CD4-positive, alpha-beta T cell treated with Interleukin-15 for 1 hour (primary cell): ENCODE measurements at places on chromosomes 12 and 14.

DNA sequence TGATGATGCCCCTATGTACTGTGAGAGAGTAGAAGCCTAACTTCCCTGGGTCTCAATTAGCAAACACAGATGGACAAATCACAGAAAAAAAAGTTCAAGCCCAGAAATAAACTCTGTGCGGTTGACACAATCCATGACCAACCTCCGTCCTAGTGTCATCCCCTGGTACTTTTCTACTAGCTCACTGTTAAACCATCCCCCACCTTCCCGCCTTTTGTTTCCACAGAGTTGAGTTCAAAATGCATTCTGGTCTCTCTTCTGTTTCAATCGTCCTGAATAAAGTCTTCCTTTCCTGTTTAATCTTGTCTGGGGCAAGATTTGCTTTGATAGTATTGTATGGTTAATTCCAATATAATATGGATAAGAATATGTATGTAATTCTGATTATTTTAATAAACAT, 199.9 kb downstream of the SLC6A15 start:
- no peak for DNase-seq

DNA sequence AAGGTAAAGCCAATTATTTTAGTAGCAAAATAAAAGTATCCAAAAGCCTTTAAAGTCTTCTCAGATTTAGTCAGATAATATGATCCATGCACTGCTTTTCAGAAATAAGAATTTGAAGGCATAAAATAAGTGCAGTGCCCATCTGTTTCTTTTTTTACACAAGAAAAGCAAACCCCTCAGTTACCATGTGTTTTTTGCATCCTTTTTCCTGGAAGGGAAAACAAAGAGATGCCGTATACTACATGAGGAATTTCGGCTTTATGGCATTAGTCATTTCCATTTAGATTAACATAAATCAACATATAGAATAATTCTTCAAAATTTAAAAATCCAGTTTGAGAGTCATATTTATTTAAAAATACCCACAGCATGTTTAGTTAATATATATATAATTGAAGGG, 70.0 kb upstream of the GNPNAT1 start:
- DNase-seq, result no peak

DNA sequence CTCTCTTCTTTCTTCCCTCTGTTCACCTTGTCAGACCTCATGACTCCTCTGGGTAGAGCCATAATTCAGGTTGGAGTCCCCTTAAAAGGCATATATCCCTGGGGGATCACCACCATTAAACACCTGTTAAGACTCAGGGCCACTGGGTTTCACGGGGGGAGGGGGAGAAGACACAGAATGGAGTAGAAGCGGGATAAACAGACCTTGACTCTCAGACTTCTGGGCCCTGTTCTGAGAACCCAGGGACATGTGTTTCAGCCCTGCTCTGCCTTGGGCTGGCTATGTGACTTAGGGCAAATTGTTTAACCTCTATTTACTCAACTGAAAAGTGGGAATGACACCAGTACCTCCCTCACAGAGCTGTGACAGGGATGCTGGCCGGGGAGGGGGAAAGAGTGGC, 4.6 kb downstream of the CDH24 start:
- DNase-seq, result no peak

- no peak for DNase-seq
Observed at GRCh38 chr14:84085493-84085892, 1444.5 kb upstream of the FLRT2 start.

DNA sequence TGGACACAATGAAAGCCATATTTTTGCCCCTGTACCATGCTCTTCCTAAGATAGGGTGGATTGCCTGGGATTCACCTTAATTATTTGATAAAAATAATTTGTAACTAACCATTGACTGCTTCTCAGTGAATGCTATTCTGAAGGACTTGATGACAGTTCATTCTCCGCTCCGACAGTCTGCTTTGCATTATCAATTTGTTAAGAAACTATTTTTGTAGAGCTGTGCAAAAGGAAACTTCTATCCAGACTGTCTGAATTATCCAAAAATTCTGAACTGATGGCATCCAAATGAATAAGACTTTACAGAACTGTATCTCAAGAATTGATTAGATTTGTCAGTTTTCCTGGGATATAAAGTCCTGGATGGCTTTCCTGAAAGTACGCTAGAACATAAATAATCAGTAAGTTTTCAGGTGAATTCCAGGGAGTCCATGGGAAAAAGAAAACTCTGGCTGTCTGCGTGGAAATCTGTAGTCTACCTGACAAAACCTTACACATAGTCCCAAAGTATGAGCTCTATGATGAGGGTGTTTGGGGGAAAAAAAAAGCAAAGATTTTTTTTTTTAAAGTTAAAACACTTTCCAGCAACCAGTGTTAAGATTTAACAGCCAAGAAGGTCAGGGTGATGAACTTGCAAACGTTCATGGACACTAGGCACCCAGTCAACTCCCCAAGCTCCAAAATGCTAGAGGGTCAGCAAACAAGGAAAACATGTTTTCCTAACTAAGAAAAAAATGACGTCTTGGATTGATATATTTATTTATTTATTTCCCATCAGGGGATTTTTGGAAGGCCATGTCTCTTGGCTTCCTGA, 291.1 kb upstream of the TBX3 start:
- no peak for DNase-seq

- no peak for DNase-seq
Observed at GRCh38 chr14:73369428-73369827, 88.9 kb downstream of the NUMB start.

DNA sequence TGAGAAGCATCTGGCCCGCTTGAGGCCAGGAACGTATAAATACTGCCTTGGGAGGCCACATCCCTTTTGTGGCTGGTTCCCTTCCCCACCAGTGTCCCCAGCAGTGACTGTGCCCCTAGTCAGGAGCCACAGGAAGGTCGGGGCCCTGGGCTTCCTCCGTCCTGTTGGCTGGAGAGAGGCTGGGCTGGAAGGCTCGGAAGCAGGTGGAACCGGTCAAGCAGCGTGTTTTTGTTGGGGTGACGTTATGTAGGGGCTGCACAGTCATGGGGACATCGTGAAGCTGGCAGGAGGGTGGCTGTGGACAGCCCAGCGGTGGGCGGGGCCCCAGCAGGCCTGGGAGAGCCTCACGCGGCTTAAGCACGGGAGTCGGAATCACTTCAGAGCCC, 10.1 kb downstream of the XRCC3 start:
- no peak for DNase-seq

DNA sequence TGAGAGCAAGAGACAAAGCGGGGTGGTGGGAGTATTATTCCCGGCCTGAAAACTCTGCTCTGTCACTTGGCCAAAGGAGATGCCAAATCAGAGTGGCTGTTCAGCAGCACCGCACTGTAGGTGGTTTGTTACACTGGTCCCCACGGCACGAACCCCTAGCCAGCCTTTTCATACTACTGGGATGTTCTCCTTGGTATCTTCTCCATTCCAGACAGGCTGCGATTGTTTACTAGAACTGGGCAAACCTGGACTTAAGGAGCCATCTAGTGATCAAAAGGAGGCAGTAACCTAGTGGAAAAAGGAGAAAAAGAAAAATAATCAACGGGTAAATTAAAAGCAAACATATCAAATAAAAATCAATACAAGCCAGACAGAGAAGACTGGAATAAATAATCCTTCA, 58.9 kb upstream of the TMTC2 start:
- no peak for DNase-seq

- no peak for DNase-seq
Observed at GRCh38 chr12:125160281-125160955, 95.2 kb downstream of the AACS start.

DNA sequence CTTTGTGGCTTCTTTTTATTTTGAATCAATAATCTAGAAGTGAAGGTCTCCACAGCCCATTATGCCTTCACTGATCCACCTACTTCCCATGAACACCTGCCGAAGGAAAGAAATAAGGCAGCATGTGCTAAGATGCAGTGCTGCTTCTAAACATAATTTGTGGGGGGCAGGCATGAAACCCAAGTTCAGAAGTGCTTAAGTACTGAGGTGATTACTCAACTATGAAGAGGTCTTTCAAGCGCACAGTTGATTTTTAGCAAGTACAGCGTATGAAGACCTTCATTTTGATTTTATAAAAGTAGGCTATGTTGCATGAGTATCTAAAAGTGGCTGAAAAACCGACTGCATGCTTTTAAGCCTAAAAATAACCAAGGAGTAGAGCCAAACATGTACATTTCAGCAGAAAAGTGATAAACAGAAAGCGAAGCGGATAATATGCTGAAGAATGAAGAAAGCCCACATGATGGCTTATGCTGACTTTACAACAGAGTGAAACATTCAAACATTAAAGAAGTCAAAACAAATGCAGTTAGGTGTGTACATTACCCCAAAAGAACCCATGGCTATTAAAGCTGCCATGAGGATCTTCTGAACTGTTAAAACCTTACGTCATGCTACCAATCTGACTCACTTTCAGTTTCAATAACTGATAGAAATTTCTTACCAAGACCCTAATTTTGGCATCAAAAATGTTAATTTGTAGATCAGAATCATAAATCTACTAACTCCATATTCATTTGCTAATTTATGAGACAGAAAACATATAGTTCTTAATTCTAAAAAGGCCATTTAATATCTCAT, 29.3 kb downstream of the KICS2 start:
- no peak for DNase-seq

GRCh38 chr12:111636209-111636945, 37.3 kb upstream of the ATXN2 start:
- no peak for DNase-seq

- no peak for DNase-seq
Observed at GRCh38 chr12:52486166-52487105, 6.6 kb downstream of the KRT6A start.

- DNase-seq, result no peak
Observed at GRCh38 chr12:50149311-50149710, 17.9 kb downstream of the CERS5 start.

DNA sequence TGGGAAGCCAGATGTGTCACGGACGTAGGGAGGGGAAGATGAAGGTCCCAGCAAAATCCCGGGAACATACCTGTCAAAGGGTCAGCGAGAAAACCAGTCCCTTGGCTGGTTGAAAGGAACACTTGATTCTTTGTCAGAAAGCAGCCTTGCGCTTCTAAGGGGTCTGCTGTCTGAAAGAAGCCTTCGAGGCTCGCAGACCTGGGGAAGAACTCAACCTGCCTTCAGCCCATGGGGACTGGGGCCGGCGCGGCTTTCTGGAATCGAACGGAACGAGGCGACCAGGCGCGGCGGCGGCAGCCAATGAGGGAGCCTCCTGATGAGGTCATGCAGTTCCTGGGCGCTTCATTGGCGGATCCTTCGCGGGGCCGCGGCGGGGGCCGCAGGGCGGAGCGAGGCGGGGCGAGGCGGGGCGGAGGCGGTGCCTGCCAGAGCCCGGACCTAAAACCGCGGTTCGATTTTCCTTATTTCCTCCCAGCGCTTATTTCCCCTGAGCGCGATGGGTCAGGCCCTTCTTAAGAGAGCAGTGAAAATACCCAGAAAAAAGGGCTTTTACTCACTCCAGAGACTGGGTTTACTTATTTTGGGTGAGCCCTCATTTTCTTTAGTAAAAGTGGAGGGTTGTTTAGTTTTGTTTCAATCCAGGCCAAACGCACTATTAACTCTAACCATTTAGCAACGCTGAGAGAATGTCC, 11.8 kb upstream of the TTC7B start:
- DNase-seq, result peak; percentile 91

- no peak for DNase-seq
Observed at GRCh38 chr12:7019043-7019569, 830 bp upstream of the LPCAT3 start.

GRCh38 chr12:116236148-116236731, 41.3 kb downstream of the MED13L start:
- DNase-seq, result peak; percentile 38

DNA sequence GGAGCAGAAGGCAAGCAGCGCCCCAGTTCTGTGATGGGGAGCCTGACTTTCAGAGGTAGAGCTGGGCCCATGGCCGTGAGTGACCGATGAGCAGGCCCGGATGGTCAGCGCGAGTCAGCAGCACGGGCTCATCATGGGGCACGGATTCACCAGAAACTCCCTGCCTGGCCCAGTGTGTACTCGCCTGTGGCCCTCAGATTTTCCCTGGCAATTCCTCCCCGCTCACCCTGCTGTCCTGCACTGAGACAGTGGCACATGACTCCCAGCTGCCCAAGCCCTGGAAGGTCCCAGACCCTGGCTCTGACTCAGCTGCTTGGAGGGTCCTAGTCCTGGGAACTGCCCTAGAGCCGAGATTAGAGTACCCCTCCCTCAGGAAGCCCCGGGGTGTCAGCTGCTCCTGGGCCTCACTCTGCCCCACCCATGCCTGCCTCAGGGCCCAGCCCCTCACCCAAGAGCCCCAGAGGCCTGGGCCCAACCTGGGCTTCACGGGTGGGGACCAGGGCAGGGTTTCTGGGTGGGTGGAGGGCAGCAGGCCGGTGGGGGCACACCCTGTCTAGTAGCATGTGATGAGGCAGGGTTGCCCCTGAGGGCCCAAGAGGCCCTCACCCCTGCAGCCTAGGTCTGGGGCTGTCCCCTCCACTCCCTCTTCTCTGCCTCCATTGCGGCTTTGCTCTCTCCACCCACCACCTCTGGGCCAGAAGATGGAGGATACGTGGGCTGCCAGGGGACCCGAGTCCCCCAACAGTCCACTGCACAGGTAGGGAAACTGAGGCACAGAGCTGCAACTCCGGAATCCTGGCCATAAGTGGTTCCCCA, 8.4 kb downstream of the TRMT61A start:
- DNase-seq, result no peak

DNA sequence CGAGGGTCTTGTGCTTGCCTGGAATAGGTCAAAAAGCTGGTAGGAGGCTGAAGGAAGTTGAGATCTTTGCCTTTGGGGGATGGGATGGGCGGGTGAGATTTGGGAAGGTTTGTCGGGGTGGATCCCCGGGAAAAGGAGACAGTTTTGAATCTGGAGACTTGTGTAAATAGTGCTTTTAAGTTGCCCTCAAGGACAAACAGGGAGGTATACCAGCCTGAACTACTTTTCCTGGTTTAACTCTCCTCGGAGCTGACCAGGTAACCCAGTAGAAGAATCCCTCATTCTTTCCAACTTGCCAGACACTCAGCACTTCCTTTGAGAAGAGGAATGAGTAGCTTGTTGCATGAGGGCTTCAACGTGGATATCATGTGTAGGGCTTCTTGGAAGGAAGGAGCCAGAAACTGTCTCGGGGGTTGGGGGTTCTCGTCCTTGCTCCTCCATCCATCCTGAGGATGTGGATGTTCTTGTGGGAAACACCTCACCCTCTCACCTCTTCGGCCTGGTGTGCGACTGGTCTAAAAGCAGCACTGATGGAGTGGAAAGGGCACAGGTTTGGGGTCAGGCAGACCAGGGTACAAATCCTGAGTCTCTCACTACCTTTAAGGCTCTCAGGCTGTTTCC, 1.9 kb downstream of the TEAD4 start:
- DNase-seq, result no peak
